Fibroblast of skin of abdomen (primary cell): ENCODE measurements at places on chromosomes 12 and 14.

DNA sequence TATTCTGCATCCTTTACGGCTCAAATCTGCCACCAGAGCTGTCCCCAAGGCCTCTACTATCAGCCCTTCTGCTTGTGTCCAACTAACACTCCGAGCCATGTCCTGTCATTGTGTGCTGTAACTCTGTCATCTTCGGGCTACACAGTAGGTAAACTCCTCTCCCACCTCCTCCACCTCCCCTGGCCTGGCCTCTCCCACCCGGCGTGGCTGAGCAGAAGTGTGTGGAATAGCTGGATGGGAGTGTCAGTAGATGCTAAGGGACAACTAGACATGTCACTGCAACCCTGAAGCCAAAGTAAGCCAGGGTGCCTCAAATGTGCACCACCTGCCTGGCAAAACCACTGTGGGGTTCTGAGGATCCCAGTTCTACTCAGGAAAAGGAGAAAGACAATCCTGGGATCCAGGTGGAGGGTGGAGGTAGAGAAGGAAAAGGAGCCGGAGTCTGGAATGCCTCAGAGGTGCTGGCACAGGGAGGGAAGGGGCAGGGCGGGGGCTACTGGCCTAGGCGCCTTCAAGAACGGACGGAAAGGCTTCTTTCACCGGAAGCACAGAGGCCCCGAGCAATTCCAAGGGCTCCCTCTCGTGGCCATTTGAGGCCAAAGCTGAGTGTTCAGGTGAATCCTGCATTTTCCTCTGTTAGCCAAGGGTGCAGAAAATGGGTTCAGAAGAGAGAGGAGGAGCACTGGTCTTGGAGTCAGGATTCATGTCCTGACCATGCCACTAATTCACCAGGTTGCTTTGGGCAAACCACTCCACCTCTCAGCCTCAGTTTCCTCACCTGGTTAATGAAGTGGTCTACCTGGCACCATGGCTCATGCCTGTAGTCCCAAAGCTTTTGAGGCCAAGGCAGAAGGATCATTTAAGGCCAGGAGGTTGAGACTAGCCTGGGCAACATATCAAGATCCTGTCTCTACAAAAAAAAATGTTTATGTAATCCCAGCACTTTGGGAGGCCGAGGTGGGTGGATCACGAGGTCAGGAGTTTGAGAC lies 20.5 kb upstream of the FAM181A start:
- peak; percentile 16 for DNase-seq

- DNase-seq = peak; percentile 90
Observed at GRCh38 chr14:53670701-53671100, 285.9 kb downstream of the BMP4 start.

DNA sequence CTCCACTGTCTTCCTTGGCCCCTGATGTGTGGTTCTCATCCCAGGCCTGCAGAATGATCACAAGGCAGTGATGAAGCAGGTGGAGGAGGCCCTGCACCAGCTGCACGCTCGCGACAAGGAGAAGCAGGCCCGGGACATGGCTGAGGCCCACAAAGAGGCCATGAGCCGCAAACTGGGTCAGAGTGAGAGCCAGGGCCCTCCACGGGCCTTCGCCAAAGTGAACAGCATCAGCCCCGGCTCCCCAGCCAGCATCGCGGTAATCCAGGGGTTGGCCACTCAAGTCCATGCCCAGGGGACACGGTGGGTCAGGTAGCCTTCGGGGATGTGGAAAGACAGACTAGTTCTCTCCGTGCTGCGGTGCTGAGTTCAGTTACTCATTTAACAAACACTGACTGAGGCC lies 11.0 kb downstream of the PSMD9 start:
- no peak for DNase-seq

- peak; percentile 78 for DNase-seq
Observed at GRCh38 chr12:45208604-45209487, 7.0 kb upstream of the ANO6 start.

GRCh38 chr14:104152246-104152575 lies 13.8 kb downstream of the KIF26A start:
- DNase-seq = no peak

DNA sequence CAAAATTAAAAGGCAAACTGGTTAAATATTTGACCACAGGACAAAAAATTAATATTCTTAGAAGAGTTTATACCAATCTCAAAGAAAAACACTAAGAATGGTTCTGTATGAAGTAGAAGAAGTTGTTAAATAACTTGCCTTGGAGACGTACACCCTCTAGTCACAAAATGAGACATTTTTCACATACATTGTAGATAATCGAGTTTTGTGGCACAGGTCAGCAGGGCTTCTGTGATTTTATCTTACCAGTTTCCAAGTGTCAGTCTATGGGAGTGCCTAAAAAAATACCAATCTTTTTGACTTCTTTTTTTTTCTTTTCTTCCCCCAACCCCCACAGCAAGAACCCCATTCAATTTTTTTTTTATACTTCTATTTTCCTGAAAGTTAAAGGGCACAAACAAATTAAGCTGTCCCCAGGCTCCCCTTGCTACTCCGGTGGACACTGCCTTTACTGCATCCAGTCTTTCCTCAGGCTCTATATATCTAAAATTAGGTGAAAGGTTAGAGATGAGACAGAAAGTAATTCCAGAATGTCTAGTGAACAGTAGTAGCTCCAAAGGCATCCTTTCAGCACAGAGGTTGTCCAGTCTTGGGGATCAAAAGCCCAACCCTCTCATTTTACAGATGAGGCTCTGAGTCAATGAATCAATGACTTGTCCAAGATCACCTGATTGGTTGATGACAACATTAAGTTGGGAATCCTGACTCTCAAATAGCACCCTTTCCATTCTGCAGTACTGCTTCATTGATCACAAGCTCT lies 6.2 kb downstream of the LIMA1 start:
- no peak for DNase-seq

DNA sequence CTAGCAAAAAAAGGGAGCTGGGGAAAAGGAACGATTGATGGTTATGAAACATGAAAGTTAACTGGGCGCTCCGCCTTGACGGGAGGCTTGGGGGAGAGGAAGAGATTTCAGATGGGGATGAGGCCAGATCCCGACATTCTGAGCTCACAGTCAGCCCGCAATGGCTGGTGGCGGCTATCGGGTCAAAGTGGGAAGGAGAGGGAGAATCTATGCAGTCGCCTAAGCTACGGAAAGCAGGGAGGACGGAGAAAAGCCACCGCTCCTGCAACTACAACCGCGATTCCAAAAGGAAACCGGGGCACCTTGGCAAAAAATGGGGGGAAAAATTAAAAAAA lies 502 bp downstream of the MPHOSPH9 start:
- DNase-seq = no peak

GRCh38 chr14:61454545-61454944 lies 133.2 kb downstream of the PRKCH start:
- no peak for DNase-seq

GRCh38 chr12:24823808-24824515 lies 124.9 kb downstream of the BCAT1 start:
- no peak for DNase-seq

GRCh38 chr14:21268617-21269251 lies 508 bp downstream of the HNRNPC start:
- peak; percentile 64 for DNase-seq

DNA sequence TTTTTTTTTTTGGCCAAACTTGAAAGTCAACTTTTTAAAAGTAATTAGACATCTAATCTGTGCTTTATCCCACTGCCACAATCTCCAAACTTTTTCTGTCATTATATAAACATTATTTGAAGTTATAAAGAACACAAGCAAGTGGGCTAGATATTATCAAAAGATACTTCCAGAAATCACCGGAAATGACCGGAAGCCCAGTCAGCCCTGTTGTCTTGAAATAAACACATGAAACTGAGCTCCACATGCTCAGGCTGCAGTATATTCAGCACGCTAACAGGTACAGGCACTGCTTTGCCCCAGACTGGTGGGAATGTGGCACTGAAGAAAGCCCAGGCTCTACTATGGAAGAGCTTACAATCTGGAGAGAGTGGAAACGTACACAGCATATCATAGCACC lies 158.9 kb upstream of the PLEKHG7 start:
- DNase-seq = no peak

- DNase-seq = peak; percentile 35
Observed at GRCh38 chr12:11741434-11742092, 92.1 kb downstream of the ETV6 start.

DNA sequence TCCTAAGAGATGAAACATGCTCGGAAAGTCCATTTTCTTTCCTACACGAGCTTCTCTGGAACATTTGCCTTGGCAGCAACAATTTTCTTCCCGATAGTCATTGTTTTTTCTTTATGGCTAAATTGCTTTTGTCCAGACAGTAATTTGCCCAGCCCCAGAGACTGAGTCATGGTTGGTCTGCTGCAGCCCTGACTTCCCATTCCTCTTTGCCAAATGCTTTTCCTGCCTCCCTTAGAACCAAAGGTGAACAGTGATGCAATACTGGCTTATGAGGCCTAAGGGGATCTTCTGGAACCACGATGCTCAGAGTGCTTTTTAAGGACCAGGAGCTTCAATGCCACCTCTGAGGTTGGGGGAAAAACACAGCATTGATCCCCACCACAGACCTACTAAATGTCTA lies 1599.6 kb upstream of the TMEM132C start:
- peak; percentile 69 for DNase-seq

GRCh38 chr12:5912437-5913334 lies 32.4 kb downstream of the ANO2 start:
- no peak for DNase-seq

DNA sequence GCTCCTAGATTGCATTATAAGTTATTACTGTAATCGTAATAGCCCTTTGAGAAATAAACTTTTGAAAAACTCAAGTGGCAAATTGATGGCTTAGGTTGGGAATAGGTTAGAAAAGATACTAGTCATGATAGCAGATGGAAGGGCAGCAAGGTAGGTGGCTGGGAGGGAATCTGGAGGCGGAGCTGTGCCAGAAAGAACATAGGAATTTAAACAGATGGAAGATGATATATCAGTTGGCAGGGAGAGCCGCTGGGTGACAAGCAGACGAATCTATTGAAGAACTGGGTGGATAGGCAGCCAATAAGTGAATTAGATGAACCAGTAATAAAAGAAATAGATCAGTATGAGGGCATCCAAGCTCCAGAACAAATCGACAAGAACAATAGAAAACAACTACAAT lies 142.1 kb downstream of the CNTN1 start:
- DNase-seq = no peak

DNA sequence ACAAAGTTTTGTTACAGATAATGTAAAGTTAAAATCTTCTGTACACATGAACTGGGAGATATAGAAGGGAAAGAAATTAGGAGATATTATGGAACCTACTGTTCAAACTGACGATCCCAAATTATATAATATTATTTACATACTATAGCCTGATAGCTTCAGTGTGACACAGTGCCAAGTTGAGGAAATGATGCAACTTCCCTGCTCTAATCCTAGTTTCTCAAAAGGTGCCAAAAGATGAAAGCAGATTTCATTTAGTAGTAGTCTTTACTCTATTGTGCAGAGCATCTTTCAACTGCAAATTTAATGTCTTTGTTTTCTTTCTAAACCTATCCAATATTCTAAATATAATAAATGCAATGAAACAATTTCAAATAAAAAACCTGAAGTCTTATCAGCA lies 46.9 kb downstream of the COCH start:
- peak; percentile 38 for DNase-seq

- no peak for DNase-seq
Observed at GRCh38 chr12:67633708-67634107, 14.8 kb upstream of the DYRK2 start.

GRCh38 chr12:85531341-85531740 lies 251.3 kb downstream of the ALX1 start:
- DNase-seq = no peak

- DNase-seq = no peak
Observed at GRCh38 chr12:115979351-115979750, 298.1 kb downstream of the MED13L start.

DNA sequence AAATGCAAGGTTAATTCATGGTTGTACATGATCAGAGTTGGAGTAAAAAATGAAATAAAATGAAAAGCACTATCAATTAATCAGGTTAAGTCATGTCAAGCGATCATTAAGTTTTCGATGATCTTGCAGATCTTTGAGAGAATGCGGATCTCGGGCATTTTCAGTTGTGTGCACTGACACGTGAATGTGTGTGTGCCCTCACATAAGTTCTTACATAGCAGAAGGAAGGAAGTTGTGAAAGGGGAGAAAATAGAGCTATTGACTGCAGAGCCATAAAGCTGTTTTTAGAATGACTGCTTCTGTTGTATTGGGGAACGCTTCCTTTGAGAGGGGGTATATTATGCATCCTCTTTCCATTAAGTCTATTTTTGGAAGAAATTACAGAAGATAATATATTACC lies 101.3 kb downstream of the HMGA2 start:
- DNase-seq = no peak

GRCh38 chr12:49527361-49528130 lies 11.3 kb upstream of the KCNH3 start:
- no peak for DNase-seq

GRCh38 chr12:54734196-54734950 lies 86.2 kb upstream of the DCD start:
- DNase-seq = no peak

DNA sequence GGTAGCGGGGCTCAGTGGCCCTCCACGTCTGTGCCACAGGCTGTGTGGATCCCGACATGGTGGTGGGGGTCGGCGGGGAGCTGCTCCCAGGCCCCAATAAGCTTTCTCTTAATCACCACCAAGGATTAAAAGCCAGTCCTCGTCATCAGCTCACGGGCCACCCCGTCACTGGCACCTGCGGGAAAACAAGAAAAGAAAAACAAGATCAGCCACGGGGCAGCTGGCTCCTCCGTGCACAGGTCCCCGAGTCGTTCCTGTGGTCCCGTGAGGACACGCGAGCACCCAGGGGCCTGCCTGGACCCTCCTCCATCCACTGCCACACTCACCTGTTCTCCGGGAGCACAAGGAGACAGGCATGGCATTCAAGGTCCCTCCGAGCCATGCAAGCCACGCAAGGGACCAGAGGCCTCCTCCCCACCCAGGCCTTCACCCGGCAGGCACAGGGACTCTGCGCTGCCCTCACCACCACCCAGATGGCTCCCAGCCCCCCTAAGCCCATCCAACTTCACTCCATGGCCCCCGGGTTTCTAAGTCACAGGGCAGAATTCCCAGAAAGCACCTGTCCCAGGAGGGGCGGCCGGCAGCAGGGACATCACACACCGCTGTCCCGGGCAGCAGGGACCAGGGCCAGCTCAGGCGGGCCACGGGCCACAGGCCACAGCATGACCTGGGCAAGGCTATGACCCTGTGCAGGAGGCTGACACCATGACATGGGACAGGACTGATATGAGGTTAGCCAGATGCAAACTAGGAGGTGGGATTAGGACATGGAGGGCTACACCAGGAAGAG lies 72.0 kb downstream of the NCOR2 start:
- DNase-seq = no peak

DNA sequence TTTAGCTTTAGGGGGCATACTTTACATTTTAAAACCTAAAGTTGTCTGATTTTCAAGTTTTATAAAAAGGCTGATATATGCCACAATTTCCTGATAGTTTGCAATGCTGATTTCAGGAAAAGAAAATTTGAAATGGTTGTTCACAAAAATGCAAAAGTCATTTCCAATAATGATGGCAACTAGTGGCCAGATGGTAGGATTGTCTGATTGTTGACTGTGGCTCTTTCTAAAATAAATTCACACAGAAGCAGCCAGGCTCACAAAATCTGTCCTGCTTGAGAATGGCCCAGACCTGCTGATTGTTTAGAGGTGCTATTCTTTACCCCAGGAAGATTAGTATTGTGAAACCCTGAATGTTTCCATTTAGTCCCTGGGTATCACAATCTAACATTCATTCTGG lies 220.3 kb downstream of the NELL2 start:
- no peak for DNase-seq
